ENCODE measurements at places on chromosomes 5 and 9. TPM values are rescaled to one million over a fixed set of nuclear protein-coding genes. Genes with fewer than 3 reads are reported as not detected.

MTMR12 gene
- total RNA-seq, result 19.9 TPM

CDKN2B gene
- total RNA-seq, result 0.40 TPM

BTNL3 gene
- not detected for total RNA-seq

GRCh38 chr5:10505517-10506095 lies 58.3 kb upstream of the ANKRD33B start:
- DNase-seq, result no peak

GRCh38 chr5:107634981-107635848 lies 35.5 kb downstream of the EFNA5 start:
- DNase-seq, result no peak

GRCh38 chr5:14829396-14829795 lies 42.2 kb downstream of the ANKH start:
- DNase-seq, result no peak

DNA sequence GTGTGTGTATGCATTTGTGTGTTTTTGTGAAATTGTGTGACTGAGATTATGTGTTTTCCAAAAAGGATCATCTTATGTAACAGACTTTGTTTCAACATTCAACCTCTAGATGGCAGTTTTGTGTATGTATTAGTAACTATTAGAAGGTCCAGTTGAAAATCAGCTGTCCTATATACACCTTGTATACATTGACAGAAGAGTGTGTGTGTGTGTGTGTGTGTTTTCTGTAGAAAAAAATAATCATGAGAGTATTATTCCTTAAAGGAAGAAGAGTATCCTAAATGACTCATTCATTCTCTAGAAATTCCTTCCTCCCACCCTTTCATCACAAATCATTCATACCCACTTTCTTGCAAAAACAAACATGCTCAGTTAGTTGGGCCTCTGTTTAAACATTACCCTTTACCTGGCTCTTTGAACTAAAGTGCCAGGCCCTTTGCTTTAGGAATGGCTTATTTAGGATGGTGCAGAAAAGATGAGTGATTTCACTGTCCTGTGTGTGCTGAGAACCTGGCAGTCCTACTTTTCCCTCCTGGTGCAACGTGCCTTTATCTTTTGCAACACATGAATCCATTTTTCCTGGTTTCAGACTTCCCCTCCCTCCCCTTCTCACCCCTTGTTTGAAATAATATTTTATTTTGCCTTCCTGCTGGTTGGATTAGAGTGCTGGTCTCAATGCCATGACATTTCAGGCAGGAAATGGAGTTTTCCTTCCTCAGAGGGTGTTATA lies 152.2 kb downstream of the ARHGAP26 start:
- DNase-seq, result no peak

DNA sequence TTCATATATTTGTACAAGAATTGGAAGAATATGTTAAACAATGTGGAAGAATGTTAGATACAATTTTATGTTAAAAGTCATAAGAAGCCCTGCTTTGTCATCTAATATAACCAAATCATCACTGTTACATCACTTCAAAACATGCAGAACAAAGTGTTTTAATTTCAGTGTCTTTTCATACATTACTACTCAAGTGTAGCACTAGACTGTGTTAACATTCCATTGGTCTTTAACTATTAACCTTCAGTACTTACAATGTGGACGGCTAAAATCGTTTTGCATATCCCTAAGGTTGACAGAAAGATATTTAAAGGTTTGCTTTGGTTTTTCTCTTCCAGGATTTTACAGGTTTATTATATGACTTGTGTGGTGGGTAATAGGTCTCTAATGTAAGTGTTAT lies 50.9 kb downstream of the VCAN start:
- no peak for DNase-seq

GRCh38 chr5:14251733-14252132 lies 108.6 kb downstream of the TRIO start:
- DNase-seq, result no peak

GRCh38 chr5:123450114-123450513 lies 26.9 kb upstream of the CEP120 start:
- no peak for DNase-seq
